Stimulated activated CD4-positive, alpha-beta T cell treated with anti-CD3 and anti-CD28 coated beads, TNF-alpha, amount 100 ng/mL, for 48 hours (primary cell): ENCODE measurements at places on chromosomes 16 and 17.

- DNase-seq: no peak
Observed at GRCh38 chr17:34758718-34759117, 179.3 kb downstream of the TMEM132E start.

- DNase-seq: no peak
Observed at GRCh38 chr17:36468903-36469635, 17.4 kb upstream of the ZNHIT3 start.

DNA sequence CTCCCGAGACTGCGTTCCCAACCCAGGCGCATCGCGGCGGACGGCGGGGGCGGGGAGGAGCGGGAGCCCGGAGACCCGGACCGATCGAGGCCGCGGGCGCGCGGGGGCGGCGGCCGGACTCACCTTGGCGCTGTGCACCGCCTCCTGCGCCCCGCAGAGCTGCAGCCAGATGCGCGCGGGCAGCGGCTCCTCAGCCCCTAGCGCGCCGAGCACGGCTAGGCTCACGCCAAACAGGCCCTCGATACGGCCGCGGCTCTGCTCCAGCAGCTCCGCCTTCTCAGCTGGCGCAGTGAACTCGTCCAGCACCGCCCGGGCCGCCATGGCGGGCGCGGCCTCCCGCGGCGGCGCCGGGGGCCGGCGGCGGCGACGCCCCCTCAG lies 339 bp downstream of the N4BP1 start:
- DNase-seq: peak; percentile 23

- DNase-seq: no peak
Observed at GRCh38 chr16:89855301-89855945, 18.0 kb upstream of the TCF25 start.

GRCh38 chr17:77101521-77102410 lies 39.0 kb upstream of the SEC14L1 start:
- no peak for DNase-seq

DNA sequence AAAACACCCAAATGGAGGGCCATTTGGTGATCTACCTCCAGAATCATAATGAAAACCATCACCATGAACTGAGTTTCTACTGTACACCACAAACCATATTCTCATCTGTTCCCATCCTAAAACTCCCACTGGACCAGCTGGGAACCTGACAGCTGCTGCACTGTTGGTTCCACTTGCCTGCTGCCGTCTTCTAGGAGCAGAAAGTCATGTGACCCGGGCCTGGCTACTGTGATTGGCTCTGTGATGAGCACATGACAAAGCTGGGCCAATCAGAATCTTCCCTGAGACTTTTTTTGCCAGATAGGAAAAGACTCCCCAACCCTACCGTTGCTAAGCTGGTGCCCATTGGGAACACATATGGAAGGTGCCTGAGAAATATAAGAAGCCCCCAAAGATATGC lies 264.2 kb downstream of the MRTFB start:
- DNase-seq: no peak
